ENCODE measurements at places on chromosomes 7 and 10.

DNA sequence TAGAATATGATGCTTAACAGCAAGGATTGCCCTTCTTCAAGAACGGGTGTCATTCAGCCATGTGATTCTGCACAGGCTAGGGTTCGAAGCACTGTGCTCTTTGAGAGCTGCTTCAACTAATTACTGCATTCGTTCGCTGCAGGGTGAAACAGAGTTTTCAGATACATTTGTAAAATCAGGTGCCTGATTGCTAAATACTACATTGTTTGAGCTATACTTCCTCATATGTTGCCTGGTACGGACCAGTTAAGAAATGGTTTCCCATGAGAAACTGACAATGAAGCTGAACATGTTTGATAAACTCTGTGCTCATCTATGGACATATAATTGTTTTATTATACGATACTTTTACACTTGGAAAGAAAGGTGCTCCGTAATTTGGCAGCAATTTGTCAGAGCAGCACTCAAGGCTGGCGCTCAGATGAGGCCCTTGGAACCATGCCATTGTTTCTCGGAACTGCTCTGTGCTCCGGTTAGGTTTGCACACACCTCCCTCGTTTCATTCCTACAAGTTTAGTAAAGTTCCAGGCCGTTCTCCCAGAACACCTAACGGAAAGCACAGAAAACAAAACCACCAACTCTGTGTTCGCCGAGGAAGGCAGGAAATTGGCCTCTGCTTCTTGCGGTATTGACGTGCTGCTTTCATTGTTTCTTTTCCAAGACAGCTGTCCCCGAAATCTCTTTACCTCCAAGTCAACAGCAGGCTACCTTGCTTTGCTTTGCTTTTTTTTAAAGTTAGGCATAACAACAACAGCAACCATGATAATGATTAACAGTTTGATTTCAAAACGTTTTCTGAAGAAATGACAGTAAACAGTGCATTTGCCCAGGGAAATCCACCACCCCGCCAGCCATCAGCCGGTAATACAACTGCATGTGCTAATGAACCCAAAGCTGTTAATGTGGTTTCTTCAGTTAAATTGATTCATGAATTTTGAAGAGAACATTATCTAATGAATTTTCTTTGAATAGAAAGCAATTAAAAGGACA, 206.9 kb downstream of the EBF3 start:
- DNase-seq, result no peak

DNA sequence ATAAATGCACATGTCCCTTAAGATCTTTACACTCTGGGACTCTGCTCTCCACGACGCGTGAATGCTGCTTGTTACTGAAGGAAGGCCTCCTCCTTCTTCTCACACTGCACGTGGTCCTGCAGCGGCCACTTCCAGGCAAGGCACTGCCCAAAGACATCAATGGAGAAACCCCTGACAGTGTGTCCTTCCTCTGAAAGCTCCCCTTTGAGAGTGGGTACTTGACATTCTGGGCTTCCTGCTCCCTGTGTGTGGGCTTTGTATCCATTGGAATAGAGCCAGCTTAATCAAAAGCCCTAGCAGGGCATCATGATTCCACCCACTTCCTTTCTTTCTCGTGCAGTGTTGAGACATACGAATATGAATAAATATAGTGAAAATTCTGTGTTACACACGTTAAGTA, 69.7 kb upstream of the STK17A start:
- DNase-seq, result no peak

DNA sequence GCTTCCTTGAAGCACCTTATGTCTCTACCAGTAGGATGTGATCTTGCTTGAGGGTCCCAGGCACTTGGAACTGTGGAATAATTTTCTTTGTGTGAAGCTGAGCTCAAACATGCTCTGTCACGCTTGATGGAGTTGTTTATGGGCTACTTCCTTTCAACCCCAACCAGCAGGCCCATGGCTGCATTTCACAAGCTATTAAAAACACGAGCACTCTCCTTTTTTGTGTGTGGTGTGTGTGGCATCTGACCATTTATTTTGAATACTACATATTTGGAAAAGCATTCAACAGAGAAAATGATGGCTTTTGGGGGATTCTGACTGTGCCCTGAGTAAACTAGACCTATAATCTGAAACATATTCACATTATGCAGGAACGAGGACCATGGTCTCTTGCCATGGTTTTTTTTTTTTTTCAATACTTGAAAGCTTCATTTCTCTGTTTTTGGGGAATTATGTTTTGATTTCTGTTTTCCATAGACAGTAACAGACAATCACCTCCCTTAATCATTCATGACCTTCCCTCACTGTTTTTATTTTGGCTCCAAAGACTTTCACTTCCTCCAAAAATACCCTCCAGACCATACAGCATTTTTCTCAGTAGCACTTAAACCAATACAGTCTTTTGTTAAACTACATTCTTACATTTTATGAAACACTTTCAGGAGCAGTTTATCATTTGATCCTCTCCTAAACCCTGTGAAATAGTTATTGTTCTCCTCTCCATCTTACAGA, 233.6 kb upstream of the BMPER start:
- no peak for DNase-seq

DNA sequence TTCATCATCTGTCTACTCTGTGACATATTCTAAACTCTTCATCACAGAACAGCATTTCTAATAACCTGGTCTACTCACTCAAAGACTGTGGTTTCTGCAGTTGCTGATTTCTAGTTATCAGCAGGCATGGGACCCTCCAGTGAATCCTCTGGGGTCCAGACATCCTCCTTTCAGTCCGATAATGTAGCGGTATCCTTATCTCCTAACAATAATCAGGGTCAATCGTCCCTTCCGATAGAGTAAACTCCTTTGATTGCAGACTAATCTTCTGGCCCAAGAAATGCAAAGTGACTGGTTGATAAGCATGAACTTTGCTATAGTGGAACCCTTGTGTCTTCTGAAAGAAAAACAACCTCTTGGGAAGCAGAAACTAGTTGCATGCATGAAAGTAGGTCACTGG, 1209.8 kb upstream of the CELF2 start:
- DNase-seq, result no peak

- no peak for DNase-seq
Measured at GRCh38 chr10:44939691-44940401, 19.8 kb upstream of the RASSF4 start.

GRCh38 chr10:126063353-126063791, 167.0 kb downstream of the FANK1 start:
- DNase-seq, result no peak

- DNase-seq, result no peak
Measured at GRCh38 chr10:102962951-102963755, 45.1 kb downstream of the CNNM2 start.

DNA sequence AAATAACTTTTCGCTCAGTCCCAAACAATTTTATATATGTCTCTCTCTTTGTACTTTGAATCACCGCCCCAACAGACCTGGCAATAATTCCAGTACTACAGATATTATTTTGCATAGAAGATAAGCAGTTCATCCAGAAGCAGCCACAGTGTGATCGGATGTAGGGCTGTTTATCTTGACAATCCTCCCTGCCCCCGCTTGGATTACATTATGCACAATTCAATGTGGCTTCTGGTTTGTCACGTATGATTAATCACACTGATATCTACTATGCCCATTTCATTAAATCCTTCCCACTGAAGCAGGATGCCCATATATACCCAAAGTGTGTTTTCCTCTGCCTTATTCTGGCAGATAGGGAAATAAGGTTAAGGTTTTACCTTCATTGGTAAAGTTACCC, 115.2 kb downstream of the PDE1C start:
- no peak for DNase-seq

GRCh38 chr10:48900371-48900801, 39.3 kb downstream of the LRRC18 start:
- no peak for DNase-seq

DNA sequence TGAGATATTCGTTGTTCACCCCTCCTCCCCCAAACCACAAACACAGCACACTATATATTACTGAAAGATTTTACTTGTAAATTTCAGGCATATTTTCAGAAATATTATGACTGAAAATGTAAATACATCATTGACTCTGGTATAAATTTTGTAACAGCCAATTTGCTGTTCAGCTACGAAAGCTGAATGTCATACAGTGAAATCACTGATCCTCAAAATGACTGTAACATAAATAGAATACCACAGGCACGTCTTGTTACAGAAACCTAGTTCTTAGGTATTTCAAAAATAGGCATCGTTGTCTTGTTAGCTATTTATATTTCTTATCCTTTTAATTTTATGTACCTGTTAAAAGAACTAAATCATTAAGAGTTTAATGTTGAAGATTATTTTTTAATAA, 15.1 kb downstream of the TRUB1 start:
- no peak for DNase-seq

DNA sequence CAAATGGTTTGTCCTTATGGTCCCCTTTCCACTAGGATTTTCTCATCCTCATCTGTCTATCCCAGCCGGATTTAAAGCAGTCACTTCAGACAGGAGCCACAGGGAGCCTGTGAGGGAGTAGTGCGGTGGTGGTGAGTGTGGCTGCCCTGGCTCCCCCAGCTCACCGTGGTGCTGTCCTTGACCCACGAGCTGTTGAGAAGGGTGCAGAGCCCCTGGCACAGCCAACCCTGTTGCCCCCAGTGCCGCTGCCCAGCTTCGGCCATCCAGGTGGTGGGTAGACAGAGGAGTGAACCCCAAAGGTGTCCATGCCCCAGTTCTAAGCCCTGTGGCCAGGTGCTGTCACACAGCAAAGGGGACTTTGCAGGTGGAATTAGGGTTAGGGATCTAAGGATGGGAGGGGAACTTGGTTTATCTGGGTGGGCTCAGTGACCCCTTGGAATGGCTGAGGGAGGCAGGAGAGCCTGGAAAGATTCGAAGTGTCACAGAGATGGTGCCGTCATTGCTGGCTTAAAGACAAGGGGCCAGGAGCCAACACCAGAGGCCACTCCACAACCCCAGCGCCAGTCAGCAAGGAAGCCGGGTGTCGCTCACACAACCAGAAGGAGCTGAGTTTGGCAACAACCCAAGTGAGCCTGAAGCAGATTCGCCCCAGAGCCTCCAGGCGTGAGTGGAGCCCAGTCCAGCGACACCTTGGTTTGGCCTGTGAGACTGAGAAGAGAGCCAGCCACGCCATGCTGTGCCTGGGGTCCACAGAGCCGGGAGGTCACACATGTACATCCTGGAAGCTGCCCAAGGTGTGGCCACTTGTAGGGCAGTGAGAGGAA, 142.4 kb downstream of the ADCY1 start:
- DNase-seq, result no peak

DNA sequence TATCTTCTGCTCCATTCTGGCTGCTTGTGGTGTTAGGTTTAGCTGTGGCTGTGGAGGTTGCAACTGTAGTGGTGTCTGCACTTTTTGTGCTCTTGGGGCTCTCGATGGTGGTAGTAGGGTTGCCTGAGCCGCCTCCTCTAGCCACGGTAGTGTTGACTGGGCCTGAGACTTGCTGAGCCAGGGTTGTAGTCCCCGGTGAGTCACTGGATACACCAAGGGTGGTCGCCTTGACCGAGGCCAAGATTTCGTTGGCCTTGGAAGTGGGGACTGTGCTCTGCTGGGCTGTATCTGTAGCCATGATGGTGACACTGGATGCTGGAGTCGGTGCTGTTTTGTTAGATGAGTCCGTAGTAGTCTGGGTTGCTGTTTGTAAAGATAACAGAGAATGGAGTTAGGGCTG, 45.4 kb downstream of the PODXL start:
- DNase-seq, result no peak

DNA sequence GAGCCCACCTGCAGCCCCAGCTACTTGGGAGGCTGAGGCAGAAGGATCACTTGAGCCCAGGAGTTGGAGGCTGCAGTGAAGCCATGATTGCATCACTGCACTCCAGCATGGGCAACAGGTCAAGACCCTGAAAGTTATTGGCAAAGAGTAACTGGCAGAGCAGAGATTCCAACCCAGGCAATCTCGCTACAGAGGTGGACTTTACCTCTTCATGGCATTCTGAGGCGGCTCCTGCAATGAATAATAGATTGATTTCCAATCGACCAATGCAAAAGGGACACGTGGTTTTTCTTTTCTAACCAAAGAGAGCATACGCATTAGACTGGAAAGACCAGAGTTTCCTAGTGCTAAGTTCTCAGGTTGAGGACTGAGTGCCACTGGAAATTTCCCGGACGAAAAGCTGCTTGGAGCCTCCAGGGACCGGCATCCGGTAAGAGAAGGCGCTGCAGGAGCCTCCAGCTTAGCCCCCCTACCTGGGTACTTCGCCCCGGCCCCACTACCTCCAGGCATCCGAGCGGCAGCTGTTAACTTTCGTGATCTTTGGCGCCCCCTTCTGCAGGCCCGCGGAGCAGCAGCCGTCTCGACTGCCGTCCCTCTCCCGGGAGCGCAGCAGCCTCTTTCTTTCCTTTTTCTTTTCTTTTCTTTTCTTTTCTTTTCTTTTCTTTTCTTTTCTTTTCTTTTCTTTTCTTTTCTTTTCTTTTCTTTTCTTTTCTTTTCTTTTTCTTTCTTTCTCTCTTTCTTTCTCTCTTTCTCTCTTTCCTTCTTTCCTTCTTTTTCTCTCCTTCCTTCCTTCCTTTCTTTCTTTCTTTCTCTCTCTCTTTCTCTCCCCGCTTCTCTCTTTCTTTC, 4.1 kb downstream of the MBLAC1 start:
- DNase-seq, result peak; percentile 76

DNA sequence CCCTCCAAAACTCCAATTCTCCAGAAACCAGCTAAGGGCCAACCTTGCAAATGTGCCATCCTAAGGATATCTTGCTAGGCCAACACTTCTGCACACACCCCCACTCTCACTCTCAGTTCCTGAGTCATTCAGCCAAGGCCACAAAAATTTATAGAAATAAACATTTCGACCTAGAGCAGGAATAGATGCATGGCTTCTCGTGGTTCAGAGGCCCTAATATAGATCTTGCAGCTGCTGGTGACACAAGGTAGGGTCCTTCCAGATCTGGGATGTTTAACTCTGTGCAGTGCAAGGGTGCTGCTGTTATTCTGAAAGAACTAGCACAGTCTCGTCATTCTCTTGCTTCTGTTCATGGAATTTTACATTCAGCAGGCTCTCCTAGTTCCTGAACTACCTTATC, 369.3 kb downstream of the CALN1 start:
- no peak for DNase-seq

- DNase-seq, result no peak
Measured at GRCh38 chr10:110637558-110638053, 6.5 kb upstream of the RBM20 start.

- no peak for DNase-seq
Measured at GRCh38 chr7:26989897-26990670, 105.7 kb downstream of the HOXA1 start.
